ENCODE measurements at places on chromosomes 1 and 21. TPM values are rescaled to one million over a fixed set of nuclear protein-coding genes. Genes with fewer than 3 reads are reported as not detected.

The HCN3 gene
- 5.4 TPM for total RNA-seq

DNA sequence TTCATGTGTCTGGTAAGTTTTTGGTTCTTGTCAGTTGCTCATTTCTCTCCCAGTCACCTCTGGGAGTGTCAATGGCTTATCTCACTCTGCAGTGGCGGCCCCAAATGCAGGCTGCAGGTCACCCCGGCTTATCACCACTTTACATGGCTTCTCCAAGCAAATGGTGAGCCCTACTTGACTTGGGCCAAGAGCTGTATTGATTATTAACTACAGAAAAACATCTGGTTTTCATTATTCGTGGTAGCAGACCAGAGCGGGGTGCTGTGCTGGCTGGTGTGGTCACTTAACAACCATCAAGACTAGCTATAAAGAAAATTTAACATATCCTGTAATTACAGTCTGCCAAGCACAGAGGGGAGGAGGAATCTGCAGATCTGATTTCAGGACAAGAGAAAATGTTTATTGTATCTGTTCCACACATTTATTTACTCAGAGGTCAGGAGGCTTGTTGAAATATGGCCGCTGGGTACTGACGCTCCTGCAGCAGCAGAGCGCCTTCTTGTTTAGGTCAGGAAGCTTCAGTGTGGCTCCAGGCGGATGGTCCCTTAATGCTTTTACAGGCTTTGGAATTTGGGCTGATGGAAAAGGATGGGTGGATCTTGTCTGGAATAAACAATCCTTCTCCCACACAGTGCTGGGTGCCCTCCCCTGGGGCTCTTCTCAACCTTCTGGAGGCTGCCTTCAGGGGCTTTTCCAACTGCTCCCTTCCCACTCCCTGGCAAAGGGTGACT, 87.8 kb downstream of the HLX start:
- no peak overlapping the region for H3K27ac ChIP-seq
- no peaks in the 10 kb centered on the region for H3K27me3 ChIP-seq
- no peak for DNase-seq
- no peaks in the 10 kb centered on the region for H3K36me3 ChIP-seq
- H3K4me1 ChIP-seq = no peaks in the 10 kb centered on the region

DNA sequence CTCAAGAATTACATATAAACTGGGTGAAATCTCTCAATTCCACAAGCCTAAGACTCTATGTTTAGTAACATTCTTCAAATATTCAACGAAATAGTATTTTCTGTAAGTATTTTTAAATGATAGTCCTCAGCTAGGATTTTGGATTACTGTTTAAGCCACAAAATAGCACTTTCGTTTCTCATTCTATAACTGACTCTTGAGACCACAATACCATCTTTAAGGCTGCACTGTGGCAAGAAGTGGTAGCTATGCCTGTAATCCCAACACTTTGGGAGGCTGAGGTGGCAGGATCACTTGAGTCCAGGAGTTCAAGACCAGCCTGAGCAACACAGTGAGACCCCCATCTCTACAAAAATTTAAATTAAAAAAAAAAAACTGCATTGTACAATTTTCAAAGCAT, 126.7 kb downstream of the CDC42BPA start:
- no peak overlapping the region for H3K4me3 ChIP-seq
- H3K36me3 ChIP-seq = peaks cover 6% of the 10 kb centered on the region
- no peak overlapping the region for H3K27ac ChIP-seq
- no peak for DNase-seq

DNA sequence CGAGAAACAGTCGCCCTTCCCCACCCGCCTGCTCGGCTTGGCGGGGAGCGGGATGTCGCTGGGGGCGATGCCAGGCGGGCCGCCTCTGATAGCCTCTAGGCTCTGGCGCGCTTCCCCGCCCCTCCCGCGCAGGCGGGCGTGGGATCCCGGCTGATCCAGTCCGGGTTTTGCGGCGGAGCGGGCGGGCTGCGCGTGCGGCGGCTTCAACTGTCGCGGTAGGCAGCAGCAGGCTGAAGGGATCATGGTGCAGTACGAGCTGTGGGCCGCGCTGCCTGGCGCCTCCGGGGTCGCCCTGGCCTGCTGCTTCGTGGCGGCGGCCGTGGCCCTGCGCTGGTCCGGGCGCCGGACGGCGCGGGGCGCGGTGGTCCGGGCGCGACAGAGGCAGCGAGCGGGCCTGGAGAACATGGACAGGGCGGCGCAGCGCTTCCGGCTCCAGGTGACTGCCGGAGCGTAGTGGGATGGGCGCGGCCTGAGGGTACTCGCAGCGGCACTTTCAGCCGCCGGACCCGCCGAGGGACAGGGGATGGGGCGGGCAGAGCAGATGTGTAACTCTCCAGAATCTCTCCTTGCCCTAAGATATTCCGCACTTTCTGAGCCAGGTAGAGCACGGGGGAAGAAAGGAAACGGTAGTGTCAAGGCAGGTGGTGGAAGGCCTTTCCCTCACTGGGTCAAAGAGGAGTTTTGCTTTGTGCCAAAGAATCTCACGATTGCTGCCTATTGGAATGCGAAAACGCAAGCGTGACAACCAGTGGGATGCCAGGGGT, at the start of gene FAAH:
FAAH (plus strand) TSS at position 210 of the 764 bp plus-strand sequence; CDS start at position 242, 32 bp downstream.
- peak; percentile 92 for DNase-seq
- peaks cover 19% of the 10 kb centered on the region for H3K36me3 ChIP-seq
- H3K27ac ChIP-seq = no peak within 1 kb of the TSS
- H3K4me1 ChIP-seq = peaks cover 5% of the 10 kb centered on the region

- H3K4me1 ChIP-seq = no peaks in the 10 kb centered on the region
- H3K36me3 ChIP-seq = no peaks in the 10 kb centered on the region
- no peak overlapping the region for H3K4me3 ChIP-seq
- no peaks in the 10 kb centered on the region for H3K27me3 ChIP-seq
- DNase-seq = no peak
- no peak overlapping the region for H3K27ac ChIP-seq
Observed at GRCh38 chr1:26861286-26861701, 1.7 kb upstream of the SFN start.

Measured in H9 (cell line).